Right ventricle myocardium superior (tissue), 1 donor: ENCODE measurements at places on chromosomes 4 and X. TPM values are rescaled to one million over a fixed set of nuclear protein-coding genes. Genes with fewer than 3 reads are reported as not detected.

DNA sequence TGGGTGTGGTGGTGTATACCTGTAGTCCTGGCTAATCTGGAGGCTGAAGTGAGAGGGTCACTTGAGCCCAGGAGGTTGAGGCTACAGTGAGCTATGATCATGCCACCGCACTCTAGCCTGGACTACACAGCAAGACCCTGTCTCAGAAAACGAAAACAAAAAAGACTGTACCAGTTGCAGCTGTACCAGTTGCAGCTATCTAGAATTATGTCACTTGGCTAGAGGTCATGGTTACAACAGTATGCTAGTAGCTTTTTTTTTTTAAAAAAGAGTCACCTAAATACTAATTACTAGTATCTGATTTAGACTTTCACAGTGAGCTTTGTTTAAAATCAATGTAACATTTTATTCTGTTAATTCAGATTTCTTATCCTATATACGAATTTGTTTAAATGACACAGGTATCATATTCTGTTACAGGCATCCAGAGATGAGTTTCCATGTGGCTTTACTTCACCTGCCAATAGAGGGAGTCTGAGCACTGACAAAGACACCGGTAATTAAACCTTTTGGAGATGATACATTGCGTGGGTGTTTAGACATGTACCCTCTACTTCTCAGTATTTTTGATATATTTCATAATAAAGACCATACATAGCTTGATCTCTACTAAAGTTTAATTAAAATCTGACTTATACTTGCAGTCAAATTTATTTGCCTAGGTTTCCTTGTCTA is 100.2 kb upstream of the IL13RA1 start:
- DNase-seq = no peak

DNA sequence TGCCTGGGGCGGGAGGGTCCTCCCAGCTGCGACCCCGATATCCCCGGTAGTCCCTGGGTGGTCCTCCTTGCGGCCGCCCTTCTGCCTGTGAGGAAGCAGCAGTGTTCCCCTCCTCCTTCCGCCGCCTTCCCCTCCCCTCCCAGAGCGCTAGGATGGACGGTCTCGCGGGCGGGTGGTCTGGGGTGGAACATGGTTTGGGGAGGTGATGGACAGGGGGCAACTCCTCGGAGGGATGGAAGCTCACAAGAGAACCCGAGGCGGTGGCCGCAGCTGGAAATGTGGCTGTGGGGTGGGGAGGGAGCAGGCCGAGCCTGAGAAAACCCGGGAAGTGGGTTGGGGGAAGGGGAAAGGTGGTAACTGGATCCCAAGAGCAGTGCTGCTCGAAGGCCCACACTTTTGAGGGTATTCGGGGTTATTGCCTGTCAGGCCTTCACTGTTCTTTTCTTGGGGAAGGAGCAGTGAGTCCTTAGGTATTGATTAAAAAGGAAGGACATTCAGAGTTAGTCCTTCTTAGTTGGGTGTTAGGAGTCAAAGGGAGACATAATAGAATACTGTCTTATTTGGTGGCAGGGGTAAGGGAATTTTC is 581 bp downstream of the UBE2K start:
- DNase-seq = peak; percentile 61

DNA sequence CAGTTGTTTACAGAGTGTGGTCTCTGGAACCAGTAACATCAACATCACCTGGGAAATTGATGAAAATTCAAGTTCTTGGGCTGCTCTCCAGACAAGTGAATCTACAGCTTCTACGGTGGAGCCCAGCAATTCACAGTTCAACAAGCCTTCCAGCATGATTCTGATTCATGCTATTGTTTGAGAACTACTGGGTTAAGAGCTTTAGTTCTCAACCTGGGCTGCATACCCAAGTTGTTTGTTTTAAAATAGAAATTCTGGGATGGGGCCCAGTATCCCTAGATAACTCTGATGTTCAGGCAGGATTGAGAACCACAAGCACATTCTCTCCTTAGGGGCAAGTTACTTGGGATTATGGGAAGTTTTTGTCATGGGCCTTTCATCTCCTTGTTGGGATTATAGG is 37.9 kb upstream of the PGK1 start:
- DNase-seq = no peak

GRCh38 chr4:78298618-78299017 is 241.5 kb downstream of the FRAS1 start:
- no peak for DNase-seq

GRCh38 chr4:82517043-82517442 is 44.7 kb downstream of the TMEM150C start:
- DNase-seq = no peak

DNA sequence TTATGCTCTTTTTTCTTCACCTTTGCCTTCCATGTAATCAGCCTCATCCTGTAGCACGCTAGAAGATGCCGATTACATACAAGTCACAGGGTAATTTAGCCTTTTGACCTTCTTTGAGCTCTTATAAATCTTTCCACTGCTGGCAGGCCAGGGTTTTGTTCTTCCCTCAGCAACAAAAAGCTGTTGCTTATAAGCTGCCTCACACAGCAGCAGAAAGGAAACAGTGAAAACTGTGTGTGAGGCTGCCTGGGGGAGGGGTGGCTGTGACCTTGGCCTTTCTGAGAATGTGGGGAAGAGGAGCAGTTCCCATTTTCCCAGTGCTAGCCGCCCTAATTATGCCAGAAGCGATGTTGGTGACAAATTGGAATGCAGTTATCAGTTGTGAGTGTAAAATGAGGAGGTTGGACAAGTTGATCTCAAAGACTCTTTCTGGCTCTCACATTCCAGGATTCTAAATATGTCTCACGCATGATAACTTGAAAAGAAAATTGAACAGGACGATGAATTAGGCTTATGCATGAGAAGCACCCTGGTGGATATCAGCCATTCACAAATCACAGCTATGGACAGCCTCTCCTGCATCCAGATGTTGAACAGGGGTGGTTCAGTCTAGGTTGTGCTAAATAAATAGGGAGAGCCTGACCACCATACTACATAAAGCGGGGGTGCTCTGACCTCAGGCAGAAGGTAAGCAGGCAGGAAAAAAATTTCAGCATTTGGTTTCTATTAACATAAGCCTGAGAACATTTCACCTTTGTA is 25.7 kb downstream of the SLITRK2 start:
- DNase-seq = no peak

DNA sequence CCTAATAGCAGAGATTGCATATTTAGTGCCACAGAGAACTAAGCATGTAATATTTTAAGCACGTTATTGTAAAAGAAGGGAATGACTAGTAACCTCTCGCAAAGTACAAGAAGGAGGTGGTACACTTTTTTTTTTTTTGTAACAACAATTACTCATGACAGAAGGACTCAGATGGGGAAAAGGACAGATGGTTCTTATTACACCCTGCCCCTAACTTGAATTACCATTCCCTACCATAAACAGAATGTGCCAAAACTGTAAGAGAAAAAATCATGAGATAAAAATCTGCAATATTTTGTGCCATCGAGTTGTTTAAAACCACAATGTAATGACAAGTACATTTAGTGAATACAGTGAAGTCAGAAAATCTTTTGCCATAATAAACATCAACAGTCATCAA is 33.0 kb upstream of the RAPGEF2 start:
- no peak for DNase-seq

DNA sequence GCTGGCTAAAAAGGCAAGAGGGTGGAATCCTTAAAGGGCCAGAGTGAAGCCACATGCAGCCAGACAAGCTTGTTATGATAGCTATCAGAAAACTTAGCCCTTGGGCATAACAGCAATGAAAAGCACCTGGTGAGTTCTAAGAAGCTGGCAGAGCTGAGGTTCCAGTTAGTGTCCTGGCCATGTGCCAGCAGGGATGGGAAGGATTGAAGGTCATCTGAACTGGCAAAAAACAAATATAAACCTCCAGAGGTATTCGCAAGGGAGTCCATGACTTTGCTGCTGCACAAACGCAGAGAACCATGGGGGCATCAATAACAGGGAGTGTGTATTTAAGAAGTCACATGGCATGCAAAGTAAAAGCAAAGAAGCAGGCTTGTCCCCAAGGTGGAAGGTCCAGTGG is 208.9 kb downstream of the FAM47A start:
- no peak for DNase-seq

GJB1 gene
- total RNA-seq = not detected
